Dermis microvascular lymphatic vessel endothelial cell (primary cell): ENCODE measurements at places on chromosomes 12 and 14. TPM values are rescaled to one million over a fixed set of nuclear protein-coding genes. Genes with fewer than 3 reads are reported as not detected.

- DNase-seq = no peak
Measured at GRCh38 chr12:128091951-128092382, 175.0 kb upstream of the TMEM132C start.

DNA sequence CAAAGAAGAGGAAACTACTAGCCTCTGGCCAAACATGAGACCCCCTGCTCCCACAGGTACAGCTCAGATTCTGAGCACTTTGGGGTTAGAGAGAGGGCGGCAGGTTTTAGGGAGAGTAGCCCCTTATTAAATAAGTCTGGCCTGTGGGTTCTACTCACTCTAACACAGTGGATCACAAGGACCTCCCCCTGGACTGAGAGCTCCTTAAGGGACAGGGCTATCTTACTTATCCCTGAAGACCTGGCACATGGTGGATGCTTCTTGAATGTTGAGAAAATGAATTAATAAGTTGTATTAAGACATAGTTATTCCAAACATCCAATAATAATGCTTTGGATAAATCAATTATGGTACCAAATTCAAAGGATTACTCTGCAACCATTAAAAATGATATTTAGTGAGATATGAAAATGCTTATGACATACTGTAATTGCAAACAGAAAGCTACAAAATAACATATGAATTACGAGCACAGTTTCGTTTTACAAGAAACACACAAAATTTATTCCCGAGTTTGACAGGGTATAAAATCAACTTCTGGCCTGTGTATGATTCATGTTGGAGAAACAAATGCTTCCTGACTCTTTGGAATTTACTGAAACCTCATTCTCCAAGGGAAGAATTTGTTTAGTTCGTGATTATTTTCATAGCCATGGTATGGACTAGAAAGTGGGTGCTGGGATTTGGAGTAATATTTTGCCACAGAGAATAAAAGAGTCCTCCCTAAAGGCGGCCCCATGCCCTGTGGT lies 59.3 kb upstream of the BDKRB2 start:
- no peak for DNase-seq

- no peak for DNase-seq
Measured at GRCh38 chr14:53461858-53462257, 308.7 kb upstream of the DDHD1 start.

The BMAL2 gene
- total RNA-seq = 25.4 and 31.8 TPM in 2 replicates

The LIN7A gene
- total RNA-seq = 0.13 TPM in 2 replicates

The TMEM253 gene
- 0.13 TPM in 1 of 2 replicates, not detected in the other for total RNA-seq
